ENCODE measurements at places on chromosomes 12 and 14.
A peak's percentile ranks its signal among the peaks of the same experiment; 100 is the strongest.

DNA sequence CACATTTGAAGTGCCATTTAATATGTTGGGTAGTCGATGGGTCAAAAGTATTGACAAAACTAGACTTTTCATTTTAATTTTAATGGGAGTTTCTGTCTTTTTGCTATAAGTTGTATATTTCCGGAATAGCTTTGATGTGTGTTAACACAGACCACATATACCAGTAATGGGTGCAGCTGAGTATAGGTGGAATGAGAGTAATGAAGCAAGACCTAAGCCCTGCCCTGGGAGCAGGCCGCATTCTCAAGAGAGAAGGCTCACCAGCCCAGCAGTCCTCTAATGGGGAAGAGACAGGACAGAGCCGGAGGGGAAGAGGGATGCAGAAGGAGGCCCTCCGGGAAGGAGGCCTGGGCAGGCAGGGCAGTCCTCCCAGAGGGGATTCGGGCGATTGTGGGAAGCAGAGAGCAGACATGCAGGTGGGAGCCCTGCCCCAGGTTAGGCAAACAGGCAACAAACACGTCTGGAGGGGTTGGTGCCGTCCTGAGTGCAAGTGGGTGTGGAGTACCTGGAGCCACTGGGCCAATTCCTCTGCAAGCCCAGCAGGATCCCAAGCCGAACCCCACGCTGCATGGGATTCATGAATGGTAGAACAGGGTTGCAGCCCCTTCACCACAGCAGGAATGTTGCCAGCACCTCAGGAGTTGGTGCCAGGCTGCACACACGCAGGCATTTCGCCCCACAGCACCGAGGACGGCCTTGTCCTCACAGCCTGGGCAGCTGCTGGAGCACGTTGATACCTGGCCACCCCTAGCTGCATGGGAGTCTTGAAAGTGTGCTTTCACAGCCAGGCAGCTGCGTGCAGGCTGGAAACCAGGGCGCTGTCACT lies 7.8 kb downstream of the CKB start:
- DNase-seq: no peak

GRCh38 chr12:69932676-69933552 lies 107.9 kb downstream of the MYRFL start:
- DNase-seq: no peak

DNA sequence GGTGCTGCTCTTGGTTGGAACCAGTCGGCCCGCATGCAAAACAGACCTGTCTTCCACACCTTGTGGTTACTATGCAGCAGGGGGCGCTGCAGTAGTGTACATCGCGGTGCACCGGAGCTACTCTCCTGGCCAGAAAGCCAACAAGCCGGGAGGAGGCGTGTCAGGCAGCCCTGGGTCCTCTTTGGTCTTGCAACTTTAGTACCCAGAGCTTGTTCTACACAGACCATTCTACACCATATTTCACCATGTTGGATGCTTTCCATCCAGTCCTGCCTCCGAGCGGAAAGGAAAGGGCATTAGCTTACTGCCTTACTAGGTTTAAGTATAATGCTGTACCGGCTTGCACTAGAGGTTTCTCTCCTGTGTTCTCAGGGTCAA lies 927 bp upstream of the TMTC2 start:
- DNase-seq: peak; percentile 90

- DNase-seq: no peak
These were observed 35.5 kb upstream of the PRPF39 start for GRCh38 chr14:45048385-45048784.

- no peak for DNase-seq
These were observed 3.9 kb upstream of the POC1B start for GRCh38 chr12:89529738-89530137.

GRCh38 chr12:4114986-4115385 lies 158.6 kb upstream of the CCND2 start:
- no peak for DNase-seq

- DNase-seq: no peak
These were observed 44.3 kb downstream of the TMTC1 start for GRCh38 chr12:29739279-29739991.

DNA sequence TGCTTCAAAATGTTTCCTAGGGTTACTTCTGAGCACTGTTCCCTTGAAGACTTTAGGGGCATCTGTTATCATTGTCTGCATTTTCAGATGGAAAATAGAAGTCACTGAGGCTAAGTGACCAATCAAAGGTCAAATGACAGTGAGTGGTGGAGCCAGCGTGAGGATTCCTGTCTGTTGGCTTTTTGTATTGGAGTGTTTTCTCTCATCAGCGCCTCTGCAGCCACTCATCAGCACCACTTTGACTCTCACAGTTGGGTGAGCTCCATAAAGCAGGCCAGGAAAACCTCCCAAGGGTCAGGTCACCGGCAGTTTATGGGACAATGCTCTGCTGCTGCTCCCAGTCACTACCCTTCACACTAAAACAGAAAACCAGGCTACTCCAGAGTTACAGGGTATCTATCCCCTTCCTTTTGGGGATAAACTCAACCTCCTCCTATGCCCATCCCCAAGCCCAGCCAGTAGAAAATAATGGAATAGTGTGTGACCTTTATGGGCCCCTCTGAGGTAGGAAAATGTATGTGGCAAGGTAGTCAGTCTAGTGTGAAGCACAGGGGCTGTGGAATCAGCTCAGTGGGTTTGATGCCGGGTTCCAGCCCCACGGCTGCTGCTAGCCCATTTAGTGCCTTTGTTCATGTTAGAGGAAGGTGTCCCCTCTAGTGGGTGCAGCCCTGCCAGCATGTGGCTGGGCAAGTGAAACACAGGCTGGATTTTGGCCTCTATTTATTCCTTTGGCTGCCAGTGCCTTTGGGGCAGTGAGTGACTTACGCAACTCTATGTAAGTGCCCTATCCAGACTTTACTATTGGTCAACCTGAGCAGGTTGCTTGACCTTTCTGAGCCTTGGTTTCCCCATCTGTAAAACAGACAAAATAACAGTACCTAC lies 133.8 kb upstream of the CPM start:
- no peak for DNase-seq

DNA sequence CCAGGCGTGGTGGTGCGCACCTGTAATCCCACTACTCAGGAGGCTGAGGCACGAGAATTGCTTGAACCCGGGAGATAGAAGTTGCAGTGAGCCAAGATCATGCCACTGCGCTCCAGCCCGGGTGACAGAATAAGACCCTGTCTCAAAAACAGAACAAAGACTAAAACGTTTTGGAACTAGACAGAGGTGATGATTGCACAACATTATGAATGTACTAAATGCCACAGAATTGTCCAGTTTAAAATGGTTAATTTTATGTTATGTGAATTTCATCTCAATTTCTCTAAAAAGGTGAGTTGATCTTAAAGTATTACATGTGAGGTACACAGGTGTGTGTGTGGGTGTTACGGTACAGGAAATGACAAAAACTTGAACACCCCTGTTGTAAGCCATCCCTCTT lies 16.5 kb downstream of the P2RX4 start:
- no peak for DNase-seq

- DNase-seq: no peak
These were observed 33.6 kb downstream of the KCNH5 start for GRCh38 chr14:63011623-63012022.
